Activated CD8-positive, alpha-beta T cell treated with anti-CD3 and anti-CD28 coated beads, Interleukin-2, amount 10 ng/mL, durations not matched to agents 7 days and 5 days (primary cell): ENCODE measurements at places on chromosomes 7 and 10. TPM values are rescaled to one million over a fixed set of nuclear protein-coding genes. Genes with fewer than 3 reads are reported as not detected.

Gene ZNF853
- total RNA-seq = 0.78 TPM

Gene HMX2
- not detected for total RNA-seq

Gene NPY
- not detected for total RNA-seq

Gene RADIL
- 0.50 TPM for total RNA-seq

Gene R3HCC1L
- 18.2 TPM for total RNA-seq

Gene NAT16
- not detected for total RNA-seq

Gene RBP4
- not detected for total RNA-seq

Gene ZNHIT1
- total RNA-seq = 56.1 TPM

Gene TET1
- total RNA-seq = 3.3 TPM

Gene C10orf53
- total RNA-seq = not detected

Gene NME8
- not detected for total RNA-seq

Gene NSUN5
- total RNA-seq = 53.6 TPM

Gene CALML5
- not detected for total RNA-seq

Gene MCM10
- 73.5 TPM for total RNA-seq

Gene SPDYE9
- total RNA-seq = not detected

Gene AOAH
- 18.0 TPM for total RNA-seq
